CD4-positive, alpha-beta T cell treated with Interleukin-17A for 4 hours (primary cell): ENCODE measurements at places on chromosomes 16 and 17.

GRCh38 chr16:15041271-15042004 lies 14.4 kb downstream of the NTAN1 start:
- DNase-seq, result no peak

- DNase-seq, result no peak
These were observed 3.4 kb upstream of the THUMPD1 start for GRCh38 chr16:20744922-20745440.

GRCh38 chr16:2016407-2016922 lies 3.1 kb upstream of the NPW start:
- DNase-seq, result peak; percentile 49

GRCh38 chr16:6749698-6750097 lies 582.9 kb upstream of the RBFOX1 start:
- DNase-seq, result no peak

- no peak for DNase-seq
These were observed 208.2 kb upstream of the MYOCD start for GRCh38 chr17:12457493-12457892.

DNA sequence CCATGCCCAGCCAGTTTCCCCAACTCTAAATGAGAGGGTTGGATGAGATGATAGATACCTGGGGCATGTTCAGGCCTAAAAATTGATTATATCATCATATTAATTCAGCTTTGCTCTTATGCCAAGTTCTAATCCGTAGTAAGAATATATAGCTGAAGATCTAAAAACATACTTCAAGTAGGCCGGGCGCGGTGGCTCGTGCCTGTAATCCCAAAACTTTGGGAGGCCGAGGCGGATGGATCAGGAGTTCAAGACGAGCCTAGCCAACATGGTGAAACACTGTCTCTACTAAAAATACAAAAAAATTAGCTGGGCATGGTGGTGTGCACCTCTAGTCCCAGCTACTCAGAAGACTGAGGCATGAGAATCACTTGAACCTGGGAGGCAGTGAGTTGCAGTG lies 12.0 kb downstream of the PLA2G10 start:
- no peak for DNase-seq

DNA sequence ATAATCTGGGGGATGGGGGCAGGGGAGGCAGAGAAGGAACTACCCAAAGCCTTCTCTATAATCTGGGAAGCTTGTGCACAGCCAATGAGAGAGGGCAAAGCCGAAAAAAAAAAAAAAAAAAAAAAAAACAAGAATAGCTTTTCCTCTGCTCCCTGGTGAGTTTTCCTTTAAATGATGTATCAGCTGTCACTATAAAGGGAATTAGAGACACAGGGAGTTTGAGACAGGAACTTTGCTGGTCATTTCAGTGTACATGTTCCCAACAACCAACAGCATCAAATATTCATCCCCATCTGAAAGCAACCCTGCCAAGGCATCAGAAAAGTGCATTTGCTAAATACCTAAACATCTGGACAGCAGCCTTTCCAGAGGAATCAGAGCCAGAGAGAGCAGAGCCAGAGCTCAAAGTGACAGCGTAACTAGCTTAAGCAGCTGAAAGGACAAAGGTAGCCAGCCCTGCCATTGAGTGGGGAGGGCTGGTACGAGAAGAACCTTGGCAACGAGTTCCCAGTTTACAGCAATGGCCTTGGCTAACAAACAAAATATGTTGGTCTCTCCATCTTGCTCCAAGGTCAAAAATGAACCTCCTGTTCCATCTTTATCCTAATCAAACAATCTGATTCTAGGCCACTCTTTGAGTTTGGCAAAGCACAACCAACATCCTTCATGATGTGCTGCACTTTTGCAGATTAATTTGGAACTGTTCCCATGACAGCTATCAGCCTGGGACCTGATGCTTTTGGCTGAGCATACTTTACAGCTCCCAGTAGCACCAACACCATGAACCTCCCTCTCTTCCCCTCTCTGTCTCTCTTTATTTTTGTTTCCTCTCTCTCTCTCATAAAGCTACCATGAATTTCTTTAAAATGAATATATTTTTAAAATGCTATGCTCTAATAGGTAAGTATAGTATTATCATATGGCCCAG lies 143.7 kb upstream of the GNAO1 start:
- no peak for DNase-seq

- DNase-seq, result no peak
These were observed 1.0 kb upstream of the ANTKMT start for GRCh38 chr16:719815-720446.

DNA sequence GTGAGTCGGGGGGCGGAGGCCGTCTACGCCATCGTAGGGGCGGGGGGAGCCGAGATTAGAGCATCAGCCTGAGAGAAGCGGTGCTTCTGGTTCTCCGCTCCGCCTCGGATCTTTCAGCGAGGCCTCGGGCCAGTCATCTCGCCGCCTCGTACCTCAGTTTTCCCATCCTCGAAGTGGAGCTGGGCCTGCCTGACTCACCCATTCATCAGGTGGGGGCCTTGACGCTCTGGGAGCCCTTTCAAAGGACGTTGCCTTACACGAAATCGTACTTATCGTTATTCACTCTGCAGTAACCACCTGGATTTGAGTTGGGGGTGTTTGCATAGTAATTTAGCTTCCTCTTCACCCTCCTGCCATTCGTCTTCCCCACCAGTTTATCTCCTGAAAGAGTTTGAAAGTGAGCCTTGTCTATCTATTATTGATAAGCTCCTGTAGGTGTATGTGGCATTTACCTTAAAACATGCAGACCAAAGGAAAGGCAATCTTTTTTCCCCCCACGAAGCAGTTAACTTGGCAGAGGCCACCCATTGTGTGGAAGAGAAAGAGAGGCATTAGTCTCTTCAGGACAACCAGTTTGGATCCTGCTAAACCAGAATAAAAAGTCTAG lies 674 bp downstream of the TAF15 start:
- DNase-seq, result no peak

- DNase-seq, result no peak
These were observed 727 bp upstream of the MBTPS1 start for GRCh38 chr16:84117494-84117843.

GRCh38 chr17:75551266-75551665 lies 25.8 kb downstream of the LLGL2 start:
- DNase-seq, result no peak

GRCh38 chr16:31458844-31459686 lies at the start of gene ARMC5:
Gene ARMC5, plus strand, starts transcription at chr16:31459501. Its CDS starts 24 bp downstream, at chr16:31459525.
- peak; percentile 98 for DNase-seq

GRCh38 chr16:58186176-58186944 lies 11.5 kb downstream of the CSNK2A2 start:
- DNase-seq, result no peak

DNA sequence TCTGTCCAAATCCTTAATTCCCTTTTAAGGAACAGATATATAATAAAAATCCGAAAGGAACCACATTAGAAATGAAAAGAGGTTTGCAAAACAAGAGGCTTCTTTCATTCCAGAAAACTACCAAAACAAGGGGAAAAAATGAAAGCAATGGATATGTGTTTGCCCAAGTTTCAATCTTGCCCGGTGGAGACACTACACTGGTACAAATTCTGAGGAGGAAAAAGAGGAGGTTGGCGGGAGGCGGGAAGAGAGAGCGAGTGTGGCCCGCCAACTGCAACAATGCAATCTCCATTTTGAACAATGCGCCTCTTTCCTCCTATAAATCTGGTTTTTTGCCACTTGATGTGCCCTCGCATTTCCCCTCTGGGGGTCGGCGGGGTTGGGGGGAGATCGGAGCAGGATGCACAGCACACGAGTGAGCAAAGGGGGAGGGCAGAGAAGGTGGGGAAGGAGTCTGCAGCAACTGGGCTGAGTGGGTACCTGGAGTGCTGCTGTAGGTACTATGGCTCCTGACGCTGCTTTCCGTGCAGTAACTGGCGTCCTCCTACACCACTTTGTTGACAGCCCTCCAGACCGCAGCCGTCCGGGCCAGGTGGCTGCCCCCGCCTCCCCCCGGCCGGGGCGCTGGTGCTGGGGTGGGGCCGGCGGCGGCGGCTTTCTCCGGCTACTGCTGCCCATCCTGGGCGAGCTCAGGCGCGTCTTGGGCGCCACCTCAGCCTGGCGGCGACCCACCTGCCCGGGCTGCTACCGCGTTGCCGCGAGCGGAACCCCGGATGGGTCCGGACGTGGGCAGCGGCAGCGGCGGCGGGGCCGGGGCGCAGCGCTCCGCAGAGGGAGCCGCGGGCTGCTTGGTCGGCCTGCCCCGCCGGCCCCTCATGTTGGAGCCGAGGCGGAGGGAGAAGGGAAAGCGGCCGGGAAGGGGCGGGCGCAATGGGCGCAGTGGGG lies 93.8 kb upstream of the PLEKHM1 start:
- DNase-seq, result peak; percentile 82

DNA sequence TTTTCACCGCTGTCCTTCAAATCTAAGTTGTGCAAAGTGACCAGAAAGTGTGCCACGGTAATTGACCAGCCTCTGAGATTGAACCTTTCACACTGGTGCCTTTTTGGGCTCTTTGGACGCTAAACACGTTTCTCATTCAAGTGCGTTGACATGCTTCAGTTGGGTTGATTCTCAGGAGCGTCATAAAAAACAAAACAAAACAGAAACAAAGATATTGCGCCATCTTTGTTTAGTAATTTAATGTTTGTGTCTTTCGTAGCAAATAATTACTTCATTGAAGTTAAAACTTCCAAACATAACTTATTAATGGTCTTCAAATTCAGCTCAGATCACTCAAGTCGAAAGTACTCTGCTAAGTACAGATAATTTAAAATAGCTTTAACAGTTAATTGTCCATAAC lies 80.2 kb downstream of the OR1D5 start:
- no peak for DNase-seq

GRCh38 chr17:79531191-79532095 lies 79.4 kb downstream of the RBFOX3 start:
- DNase-seq, result no peak

DNA sequence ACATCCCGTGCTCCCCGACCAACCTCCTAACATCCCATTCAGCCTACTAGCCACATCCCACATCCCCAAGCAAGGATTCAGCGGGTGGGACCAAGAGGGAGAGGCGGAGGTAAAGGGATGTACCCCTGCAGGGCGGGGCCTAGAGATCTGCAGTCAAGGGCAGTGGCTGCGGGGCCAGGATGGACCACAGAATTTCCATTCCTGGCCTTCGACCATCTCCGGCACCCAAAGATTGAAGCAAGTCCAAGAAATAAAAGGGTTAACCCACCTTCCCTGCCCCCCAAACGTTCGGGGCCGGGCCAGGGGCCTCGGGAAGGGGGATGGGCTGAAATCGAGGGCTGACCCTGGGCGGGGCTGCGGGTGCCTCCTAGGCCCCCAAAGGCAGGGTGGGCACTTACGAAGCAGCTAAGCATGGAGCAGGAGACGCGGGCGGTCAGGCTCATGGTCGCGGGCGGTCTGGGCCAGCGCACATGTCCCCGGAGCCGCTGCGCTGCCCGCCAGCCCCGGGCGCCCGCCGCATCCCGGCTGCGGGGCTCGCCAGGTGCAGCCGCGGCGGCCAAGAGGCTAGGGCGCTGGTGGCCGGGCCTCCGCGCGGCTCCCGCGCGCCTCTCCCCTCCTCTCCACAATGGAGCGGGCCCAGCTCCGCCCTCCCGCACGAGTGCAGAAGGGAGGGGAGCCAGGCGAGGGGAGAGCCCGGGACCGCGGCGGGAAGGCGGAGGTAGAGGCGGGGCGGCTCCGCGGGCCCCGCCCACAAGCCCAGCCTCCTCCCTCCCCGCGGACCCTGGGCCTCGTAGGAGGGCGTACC lies at the start of gene MTMR4:
Gene MTMR4, minus strand, starts transcription at position 674 of the 805 bp plus-strand sequence. Its CDS starts 231 bp downstream, at position 443.
- peak; percentile 82 for DNase-seq

DNA sequence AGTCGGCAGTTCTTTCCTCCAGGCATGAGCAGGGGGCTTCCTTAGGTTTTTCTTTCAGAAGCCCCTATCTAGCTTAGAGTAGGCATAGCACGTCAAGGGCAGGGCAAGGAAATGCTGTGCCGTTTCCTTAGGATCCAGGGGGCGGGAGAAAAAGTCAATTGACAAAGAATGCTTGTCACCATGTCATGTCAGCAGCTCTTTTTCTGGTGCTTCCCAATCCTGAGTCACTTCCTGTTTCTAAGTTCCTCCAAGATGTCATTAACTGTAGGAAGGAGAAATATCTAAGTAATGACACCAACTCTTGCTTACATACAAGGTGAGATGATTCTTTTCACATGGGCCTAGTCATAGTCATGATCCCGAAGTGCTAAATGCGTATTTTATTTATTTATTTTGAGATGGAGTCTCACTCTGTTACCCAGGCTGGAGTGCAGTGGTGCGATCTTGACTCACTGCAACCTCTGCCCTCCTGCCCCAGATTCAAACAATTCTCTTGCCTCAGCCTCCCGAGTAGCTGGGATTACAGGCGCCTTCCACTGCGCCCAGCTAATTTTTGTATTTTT lies 35.2 kb downstream of the GJC1 start:
- no peak for DNase-seq

GRCh38 chr17:49587366-49588073 lies 11.8 kb downstream of the NXPH3 start:
- DNase-seq, result no peak

- peak; percentile 29 for DNase-seq
These were observed 8.8 kb downstream of the RPL19 start for GRCh38 chr17:39208893-39209292.

DNA sequence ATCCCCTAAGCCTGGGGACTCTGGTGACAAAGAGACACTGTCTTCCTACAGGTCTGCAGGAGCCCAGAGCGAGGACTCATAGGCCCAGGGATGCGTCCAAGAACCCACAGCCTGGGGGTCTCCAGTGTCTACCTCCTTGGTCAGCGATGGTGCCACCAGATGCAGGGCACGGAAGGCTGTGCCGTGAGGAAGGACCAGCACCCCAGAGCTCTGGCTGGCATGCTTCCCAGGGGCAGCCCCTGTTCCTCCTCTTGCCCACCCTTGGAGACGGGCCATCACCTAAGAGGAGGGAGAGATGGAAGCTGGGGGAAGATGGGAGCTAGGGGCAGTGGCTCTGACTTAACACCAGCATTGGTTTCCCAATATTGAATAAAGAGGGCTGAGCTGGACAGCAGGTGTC lies 125.2 kb downstream of the SDK2 start:
- no peak for DNase-seq

DNA sequence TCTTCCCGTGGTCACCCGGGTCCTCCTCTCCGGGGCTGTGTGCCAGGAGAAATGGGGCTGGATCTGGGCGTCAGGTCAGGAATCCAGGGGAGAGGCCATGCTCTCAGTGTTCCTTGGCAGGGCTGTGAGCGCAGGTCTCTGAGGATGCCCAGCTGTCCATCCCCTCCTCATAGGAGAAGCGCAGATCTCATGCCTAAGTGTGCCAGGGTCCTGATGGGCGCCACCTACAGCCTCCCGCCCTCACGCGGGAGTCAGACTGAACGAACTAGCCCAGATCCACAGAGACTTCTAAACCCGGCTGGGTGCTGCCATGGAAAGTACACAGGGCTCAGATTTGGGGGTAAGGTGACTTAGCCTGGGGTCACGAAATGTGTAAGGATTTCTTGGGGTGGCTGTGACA lies 24.3 kb downstream of the MGRN1 start:
- DNase-seq, result no peak

GRCh38 chr16:65122724-65123395 lies 997 bp upstream of the CDH11 start:
- DNase-seq, result no peak

DNA sequence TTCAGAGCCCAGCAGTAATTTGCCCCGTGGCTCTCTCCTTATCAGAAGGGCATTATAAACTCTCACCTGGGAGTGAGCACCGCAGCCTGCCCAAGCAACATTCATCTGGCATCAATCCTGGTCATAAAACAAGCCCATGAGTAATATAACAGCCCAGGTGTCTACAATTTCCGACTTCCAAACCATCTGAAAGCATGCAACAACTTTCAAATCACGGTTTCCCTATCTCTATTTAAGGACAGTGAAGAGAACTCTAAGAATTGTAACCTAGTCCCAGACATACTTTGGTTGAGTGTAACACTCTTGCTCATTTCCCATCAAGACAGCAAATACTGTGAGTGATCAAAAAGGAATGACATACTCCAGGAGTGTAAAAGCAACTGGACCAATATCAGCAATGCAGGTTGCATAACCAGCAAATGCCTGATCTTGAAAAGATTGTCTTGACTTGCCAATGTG lies 487.4 kb upstream of the SOX9 start:
- DNase-seq, result no peak
